ENCODE measurements at places on chromosomes 3 and 15. TPM values are rescaled to one million over a fixed set of nuclear protein-coding genes. Genes with fewer than 3 reads are reported as not detected.

Gene C2CD4A
- 0.17 TPM for total RNA-seq

Gene TM2D3
- total RNA-seq: 30.9 TPM

Gene ARGFX
- total RNA-seq: not detected

Gene C3orf85
- total RNA-seq: not detected

Gene PDCD7
- 27.7 TPM for total RNA-seq

Gene ZNF662
- total RNA-seq: not detected

Gene FBXO40
- not detected for total RNA-seq

Gene SCG5
- total RNA-seq: 1.9 TPM

Gene INSYN1
- 1.3 TPM for total RNA-seq

Gene PGBD4
- 1.6 TPM for total RNA-seq

Gene HACD2
- total RNA-seq: 30.2 TPM

Gene KLHL6
- not detected for total RNA-seq

Gene CKMT1B
- 5.1 TPM for total RNA-seq

Gene SKOR1
- 0.05 TPM for total RNA-seq

Gene MESP2
- 0.42 TPM for total RNA-seq

Gene PAQR5
- total RNA-seq: 97.0 TPM

Gene LYZL4
- not detected for total RNA-seq

Gene CYP19A1
- 0.34 TPM for total RNA-seq

Gene AHSG
- 0.11 TPM for total RNA-seq

Gene MYO1E
- total RNA-seq: 316 TPM

Gene ZNF501
- not detected for total RNA-seq

Measured in A549 treated with Mapracorat at 1 μM for 4 hours (cell line).